Activated T-helper 1 cell treated with anti-CD3 and anti-CD28 coated beads, Interleukin-12 subunit alpha, Interleukin-12 subunit beta, Interleukin-2, Interleukin-4 antibody, amounts not matched to agents 30 ng/mL and 10 ng/mL and 1 ng/mL, durations not matched to agents 14 hours and 24 hours and 36 hours (primary cell): ENCODE measurements at places on chromosomes 5 and 9.
A peak's percentile ranks its signal among the peaks of the same experiment; 100 is the strongest.

DNA sequence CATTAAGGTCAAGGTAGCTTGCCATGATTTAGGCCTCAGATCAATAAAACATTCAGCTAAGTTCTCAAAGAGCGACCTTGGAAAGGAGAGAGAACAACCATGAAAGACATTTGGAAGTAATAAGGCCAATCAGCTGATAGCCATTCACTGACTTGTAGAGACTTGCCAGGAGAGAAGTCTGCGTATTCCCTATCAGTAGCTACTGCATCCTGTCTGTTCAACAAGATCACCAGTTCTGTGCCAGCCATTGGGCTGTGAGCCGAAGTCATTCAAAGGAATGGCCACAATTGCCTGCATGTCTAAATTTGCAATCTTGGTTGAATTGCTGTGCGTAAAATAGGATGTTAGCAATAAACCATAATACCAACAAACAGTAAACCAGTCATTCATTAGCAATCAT, 219.8 kb downstream of the FBXL7 start:
- no peak overlapping the region for H3K27ac ChIP-seq
- H3K4me1 ChIP-seq = no peaks in the 10 kb centered on the region
- no peak for DNase-seq
- H3K27me3 ChIP-seq = no peaks in the 10 kb centered on the region
- H3K4me3 ChIP-seq = no peak overlapping the region
- H3K36me3 ChIP-seq = no peaks in the 10 kb centered on the region

DNA sequence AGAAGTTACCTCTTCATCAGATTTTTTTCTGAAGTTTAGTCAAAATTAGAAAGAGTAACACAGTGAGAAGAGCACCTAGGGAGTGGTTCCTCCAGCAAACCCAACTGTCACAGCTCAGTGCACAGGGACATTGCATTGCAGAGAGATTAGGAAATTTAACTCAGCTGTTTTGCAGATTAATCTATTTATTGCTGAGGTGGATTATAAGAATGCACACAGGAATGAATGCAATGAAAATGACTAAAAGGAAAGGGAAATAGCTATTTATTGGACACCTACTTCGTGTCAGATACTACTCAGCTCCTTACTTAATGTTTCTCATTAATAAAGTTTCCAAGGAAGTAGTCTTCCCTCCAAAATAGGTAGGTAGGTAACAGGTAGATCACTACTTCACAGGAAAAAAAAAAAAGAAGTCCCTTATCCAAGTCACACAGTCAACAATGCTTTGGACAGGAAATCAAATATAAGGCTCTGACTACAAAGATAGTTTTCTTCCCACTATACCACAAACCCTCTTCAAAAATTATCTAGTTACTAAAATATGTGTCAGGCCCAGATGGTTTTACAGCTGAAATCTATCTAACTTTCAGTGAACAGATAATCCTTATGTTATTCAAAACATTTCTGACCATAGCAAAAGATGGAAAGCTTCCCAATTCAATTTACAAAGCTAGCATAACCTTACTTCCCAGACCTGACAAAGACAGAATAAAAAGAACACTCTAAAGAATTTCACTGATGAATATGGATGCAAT, 442.2 kb upstream of the MPDZ start:
- no peak overlapping the region for H3K27ac ChIP-seq
- H3K27me3 ChIP-seq = no peaks in the 10 kb centered on the region
- no peak overlapping the region for H3K4me3 ChIP-seq
- no peak for DNase-seq

- H3K4me3 ChIP-seq = no peak overlapping the region
- H3K36me3 ChIP-seq = no peaks in the 10 kb centered on the region
- no peaks in the 10 kb centered on the region for H3K27me3 ChIP-seq
- DNase-seq = no peak
- H3K27ac ChIP-seq = no peak overlapping the region
- no peaks in the 10 kb centered on the region for H3K4me1 ChIP-seq
These were observed 117.7 kb upstream of the MPDZ start for GRCh38 chr9:13397220-13397619.

DNA sequence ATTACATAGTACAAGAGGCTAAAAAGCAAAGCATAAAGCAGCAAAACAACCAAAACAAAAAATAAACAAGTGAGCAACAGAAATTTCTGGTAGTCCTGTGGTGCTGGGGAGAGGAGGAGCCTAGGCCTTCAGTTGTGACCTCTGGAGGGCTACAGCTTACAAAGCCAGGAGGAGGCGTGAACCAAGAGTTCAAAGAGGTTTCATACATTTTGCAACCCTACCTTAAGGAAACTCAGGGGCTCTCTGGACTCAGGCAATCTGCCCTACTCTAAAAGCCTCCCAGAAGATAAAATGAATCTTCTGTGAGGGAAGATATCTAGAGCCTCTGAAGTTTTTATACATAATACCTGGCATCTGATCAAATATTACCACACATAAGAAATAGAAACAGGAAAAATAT, 187.4 kb downstream of the AGTPBP1 start:
- no peak overlapping the region for H3K4me3 ChIP-seq
- no peak overlapping the region for H3K27ac ChIP-seq
- H3K27me3 ChIP-seq = no peaks in the 10 kb centered on the region

DNA sequence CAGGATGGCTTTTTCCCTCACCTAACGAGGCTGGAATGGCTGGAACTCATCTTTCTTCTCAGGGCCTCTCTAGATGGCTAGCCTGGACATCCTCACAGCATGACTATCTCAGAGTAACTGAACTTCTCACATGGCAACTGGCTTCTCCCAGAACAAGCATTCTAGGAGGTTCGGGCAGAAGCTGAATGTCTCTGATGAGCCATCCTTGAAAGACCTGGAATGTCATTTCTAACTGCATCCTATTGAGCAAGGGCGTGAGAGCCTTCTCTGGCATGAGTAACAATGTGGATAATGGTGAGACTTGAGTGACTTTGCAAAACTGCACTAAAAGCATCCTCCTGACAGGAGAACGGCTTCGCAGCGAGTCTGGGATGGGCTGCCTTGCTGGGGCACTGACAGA, 487.7 kb downstream of the MAT2B start:
- H3K27me3 ChIP-seq = no peaks in the 10 kb centered on the region
- H3K4me3 ChIP-seq = no peak overlapping the region
- no peaks in the 10 kb centered on the region for H3K36me3 ChIP-seq
- no peaks in the 10 kb centered on the region for H3K4me1 ChIP-seq

GRCh38 chr9:103902263-103902662, 191.8 kb upstream of the SMC2 start:
- H3K36me3 ChIP-seq = no peaks in the 10 kb centered on the region
- H3K27me3 ChIP-seq = no peaks in the 10 kb centered on the region
- no peak overlapping the region for H3K4me3 ChIP-seq

GRCh38 chr9:136100700-136101614, 5.9 kb upstream of the NACC2 start:
- peaks cover 4% of the 10 kb centered on the region for H3K4me1 ChIP-seq
- peaks cover 3% of the 10 kb centered on the region for H3K27me3 ChIP-seq
- no peaks in the 10 kb centered on the region for H3K36me3 ChIP-seq
- no peak overlapping the region for H3K27ac ChIP-seq

GRCh38 chr5:5421149-5421960, 1.1 kb upstream of the ICE1 start:
- no peaks in the 10 kb centered on the region for H3K27me3 ChIP-seq
- peaks cover 18% of the 10 kb centered on the region for H3K4me1 ChIP-seq
- H3K27ac ChIP-seq = peak overlapping the region; percentile 98
- DNase-seq = no peak

- no peaks in the 10 kb centered on the region for H3K27me3 ChIP-seq
- no peak overlapping the region for H3K27ac ChIP-seq
- no peak overlapping the region for H3K4me3 ChIP-seq
- no peaks in the 10 kb centered on the region for H3K4me1 ChIP-seq
- H3K36me3 ChIP-seq = no peaks in the 10 kb centered on the region
These were observed 290.8 kb downstream of the YTHDC2 start for GRCh38 chr5:113804264-113804663.

DNA sequence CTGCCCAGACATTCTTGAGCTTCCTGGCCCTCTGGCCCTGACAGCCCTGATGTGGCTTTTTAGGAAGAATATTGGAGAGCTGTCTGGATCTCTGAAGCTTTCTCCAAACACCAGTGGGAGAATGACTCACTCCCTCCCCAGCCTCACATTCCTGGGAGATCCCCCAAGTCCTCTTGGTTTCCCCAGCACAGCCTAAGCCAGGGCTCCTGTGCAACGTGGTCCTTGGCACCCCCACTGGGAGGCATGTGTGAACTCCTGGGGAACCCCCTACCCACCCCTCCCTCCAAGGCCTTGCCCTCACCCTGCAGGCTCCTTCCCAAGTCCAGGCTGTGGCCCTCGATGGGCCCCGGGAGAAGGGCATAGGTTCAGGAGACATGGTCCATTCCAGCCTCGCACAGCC, 12.7 kb downstream of the GLIPR2 start:
- H3K4me1 ChIP-seq = peaks cover 81% of the 10 kb centered on the region
- H3K27ac ChIP-seq = no peak overlapping the region
- H3K36me3 ChIP-seq = peaks cover 37% of the 10 kb centered on the region
- H3K4me3 ChIP-seq = no peak overlapping the region

DNA sequence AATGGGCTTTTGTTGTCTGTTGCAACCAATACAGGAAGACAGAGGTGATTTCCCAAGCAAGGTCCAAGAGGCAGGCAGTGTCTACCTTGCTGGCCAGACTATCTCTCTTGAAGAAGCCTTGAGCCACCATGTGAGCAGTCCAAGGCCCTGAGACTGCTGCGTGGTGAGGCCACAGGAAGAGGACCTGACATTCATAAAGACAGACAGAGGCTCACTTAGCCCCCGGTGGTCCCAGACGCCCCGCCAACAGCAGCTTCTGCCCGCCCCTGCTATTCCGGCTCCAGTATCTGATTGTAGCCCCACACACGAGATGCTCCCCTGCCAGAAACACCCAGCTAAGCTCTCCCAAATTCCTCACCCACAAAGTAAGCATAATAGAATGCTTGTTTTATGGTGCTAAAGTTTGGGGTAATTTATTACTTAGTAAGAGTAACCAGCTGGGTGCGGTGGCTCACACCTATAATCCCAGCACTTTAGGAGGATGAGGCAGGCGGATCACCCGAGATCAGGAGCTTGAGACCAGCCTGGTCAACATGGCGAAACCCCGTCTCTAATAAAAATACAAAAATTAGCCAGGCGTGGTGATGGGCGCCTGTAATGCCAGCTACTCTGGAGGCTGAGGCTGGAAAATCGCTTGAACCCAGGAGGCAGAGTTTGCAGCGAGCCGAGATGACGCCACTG, 22.8 kb upstream of the FUBP3 start:
- no peaks in the 10 kb centered on the region for H3K36me3 ChIP-seq
- no peak overlapping the region for H3K27ac ChIP-seq
- no peak for DNase-seq
- H3K4me3 ChIP-seq = no peak overlapping the region
- H3K4me1 ChIP-seq = no peaks in the 10 kb centered on the region

DNA sequence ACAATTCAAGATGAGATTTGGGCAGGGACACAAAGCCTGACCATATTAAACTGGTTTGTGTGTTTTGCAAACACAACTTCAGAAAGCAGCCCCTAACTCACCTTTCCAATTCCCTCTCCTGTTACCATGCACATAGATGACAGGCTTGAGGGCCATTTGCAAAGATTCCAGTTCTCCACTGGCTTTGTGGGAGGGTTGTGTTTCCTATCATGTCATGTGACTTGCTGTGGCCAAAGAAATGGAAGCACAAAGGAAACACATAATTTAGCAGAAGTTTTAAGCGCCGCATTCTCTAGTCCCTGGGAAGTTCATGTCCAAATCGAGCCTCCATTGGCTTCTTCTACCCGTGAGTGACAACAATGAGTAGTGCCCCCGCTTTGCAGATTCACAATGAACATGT, 57.9 kb upstream of the CDH6 start:
- H3K27ac ChIP-seq = no peak overlapping the region
- DNase-seq = no peak
- no peak overlapping the region for H3K4me3 ChIP-seq
- no peaks in the 10 kb centered on the region for H3K27me3 ChIP-seq

DNA sequence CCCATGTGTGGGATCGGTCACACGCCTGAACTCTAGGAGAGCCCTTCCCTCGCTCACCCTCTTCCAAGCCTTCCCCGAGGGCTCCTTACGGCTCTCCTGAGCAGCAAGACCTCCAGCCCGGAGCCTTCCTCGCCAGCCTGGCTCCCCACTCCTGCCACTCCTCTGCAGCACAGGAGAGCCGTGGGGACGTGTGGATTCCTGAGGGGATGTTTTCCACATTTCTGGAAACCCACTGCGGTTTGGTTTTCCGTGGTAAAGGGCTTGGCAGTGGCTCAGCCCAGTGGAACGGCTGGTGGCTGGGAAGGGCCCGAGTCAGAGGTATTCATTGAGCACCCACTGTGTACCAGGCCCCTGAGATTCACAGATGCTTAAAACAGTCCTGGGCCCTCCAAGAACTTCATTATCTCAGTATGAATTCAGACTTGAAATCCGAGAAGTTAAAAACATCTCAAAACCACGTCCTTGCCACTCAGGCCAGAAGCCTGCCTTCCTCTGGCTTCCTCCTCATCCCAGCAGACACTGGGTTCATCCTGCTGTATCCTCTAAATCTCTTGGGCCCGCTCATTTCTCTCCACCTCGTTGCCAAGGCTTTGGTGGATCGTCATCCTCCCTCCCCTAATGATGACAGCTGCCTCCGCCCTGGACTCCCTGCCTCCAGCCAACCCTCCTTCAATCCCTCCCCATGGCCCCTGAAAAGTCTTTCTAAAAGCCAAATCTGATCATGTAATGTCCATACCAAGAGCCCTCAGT, 109.6 kb downstream of the FGF18 start:
- H3K4me1 ChIP-seq = no peaks in the 10 kb centered on the region
- no peaks in the 10 kb centered on the region for H3K36me3 ChIP-seq
- DNase-seq = no peak
- H3K27me3 ChIP-seq = peaks cover 2% of the 10 kb centered on the region
- no peak overlapping the region for H3K27ac ChIP-seq
- H3K4me3 ChIP-seq = no peak overlapping the region

GRCh38 chr5:107303171-107303968, 367.4 kb downstream of the EFNA5 start:
- no peak overlapping the region for H3K4me3 ChIP-seq
- H3K27me3 ChIP-seq = no peaks in the 10 kb centered on the region
- no peaks in the 10 kb centered on the region for H3K4me1 ChIP-seq
- DNase-seq = no peak

GRCh38 chr5:128466554-128466953, 71.5 kb downstream of the FBN2 start:
- no peaks in the 10 kb centered on the region for H3K36me3 ChIP-seq
- H3K4me1 ChIP-seq = no peaks in the 10 kb centered on the region
- H3K27ac ChIP-seq = no peak overlapping the region
- no peak overlapping the region for H3K4me3 ChIP-seq
- H3K27me3 ChIP-seq = no peaks in the 10 kb centered on the region

GRCh38 chr5:94442991-94443390, 175.4 kb downstream of the KIAA0825 start:
- H3K4me1 ChIP-seq = no peaks in the 10 kb centered on the region
- no peaks in the 10 kb centered on the region for H3K27me3 ChIP-seq
- no peaks in the 10 kb centered on the region for H3K36me3 ChIP-seq
- H3K27ac ChIP-seq = no peak overlapping the region
- no peak for DNase-seq
- H3K4me3 ChIP-seq = no peak overlapping the region

- H3K27ac ChIP-seq = no peak overlapping the region
- no peaks in the 10 kb centered on the region for H3K4me1 ChIP-seq
- H3K36me3 ChIP-seq = no peaks in the 10 kb centered on the region
- DNase-seq = no peak
These were observed 61.8 kb downstream of the DRD1 start for GRCh38 chr5:175382171-175382570.
